ENCODE measurements at places on chromosomes 7 and 10.
A peak's percentile ranks its signal among the peaks of the same experiment; 100 is the strongest.

GRCh38 chr10:18619016-18619415, 32.4 kb downstream of the NSUN6 start:
- no peak for DNase-seq

GRCh38 chr7:64868499-64868898, 34.6 kb upstream of the ZNF273 start:
- DNase-seq, result no peak

DNA sequence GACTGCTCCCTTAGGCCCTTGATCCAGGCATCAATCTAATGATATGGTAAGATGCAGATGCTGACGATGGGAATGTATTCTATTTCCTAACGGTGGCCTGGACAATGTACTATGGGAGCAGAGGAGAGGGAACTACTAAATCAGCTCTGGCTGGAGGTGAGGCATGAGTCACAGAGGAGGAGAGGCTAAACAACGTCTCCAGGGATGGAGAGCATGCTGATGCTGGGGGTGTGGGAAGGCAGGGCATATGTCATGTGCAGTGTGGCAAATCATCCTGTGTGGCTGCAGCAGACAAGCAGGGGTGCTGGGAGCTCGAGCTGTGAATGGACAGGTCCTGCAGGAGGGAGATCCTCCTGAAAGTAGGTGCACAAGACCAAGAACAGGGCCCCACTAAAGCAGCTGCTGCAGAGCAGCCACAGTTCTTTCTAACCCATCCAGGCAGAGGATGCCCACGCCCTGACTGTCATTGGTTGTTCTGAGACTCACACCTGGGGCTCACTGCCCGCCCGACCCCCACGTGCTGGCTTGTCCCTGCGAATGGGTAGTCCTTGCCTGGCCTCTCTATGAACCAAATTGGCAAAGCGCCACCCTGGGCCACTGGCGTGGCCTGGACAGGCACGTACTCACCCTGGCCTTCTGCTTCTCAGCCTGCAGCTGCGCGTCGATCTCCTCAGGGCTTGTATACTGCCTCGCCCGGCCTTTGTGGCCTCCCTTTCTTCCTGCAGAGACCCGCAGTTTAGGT, 4.0 kb downstream of the PDAP1 start:
- no peak for DNase-seq

- peak; percentile 86 for DNase-seq
These were observed 39.5 kb downstream of the RSU1 start for GRCh38 chr10:16777473-16778370.

DNA sequence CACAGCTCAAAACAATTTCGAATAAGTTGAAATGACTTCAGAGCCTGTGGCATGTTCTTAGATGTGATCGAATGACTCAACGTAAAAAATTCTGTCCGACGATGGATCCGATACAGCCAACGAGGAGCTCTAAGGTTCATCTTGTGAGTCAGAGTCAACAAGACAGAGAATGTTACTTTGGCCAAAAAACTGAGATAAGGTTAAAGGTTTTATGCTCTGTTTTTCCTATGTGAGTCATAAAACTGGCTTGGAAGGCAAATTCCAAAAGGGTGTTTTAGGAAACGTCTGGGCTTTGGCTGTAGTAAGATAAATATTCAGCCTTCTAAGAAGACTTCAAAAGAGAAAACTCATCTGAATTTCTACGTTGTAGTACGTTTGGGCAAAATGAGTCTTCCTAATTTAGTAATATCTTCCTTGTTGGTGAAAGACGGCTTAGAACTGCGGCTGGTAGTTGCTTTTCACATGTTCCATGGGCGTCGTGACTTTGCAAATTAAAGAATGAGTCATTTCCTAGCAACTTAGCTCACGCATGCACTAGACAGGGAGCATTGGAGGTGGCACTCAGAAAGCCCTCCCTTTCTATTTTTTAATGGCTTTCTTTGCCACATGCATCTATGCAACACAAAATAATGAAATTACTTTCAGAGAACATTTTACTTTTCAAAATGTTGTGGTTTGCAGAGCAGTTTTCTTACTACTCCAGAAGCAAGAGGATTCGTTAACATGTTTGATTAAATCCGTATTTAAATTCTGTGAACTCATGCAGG, 28.2 kb downstream of the PFKP start:
- peak; percentile 70 for DNase-seq

GRCh38 chr10:104331208-104331838, 6.9 kb downstream of the ITPRIP start:
- DNase-seq, result peak; percentile 64

DNA sequence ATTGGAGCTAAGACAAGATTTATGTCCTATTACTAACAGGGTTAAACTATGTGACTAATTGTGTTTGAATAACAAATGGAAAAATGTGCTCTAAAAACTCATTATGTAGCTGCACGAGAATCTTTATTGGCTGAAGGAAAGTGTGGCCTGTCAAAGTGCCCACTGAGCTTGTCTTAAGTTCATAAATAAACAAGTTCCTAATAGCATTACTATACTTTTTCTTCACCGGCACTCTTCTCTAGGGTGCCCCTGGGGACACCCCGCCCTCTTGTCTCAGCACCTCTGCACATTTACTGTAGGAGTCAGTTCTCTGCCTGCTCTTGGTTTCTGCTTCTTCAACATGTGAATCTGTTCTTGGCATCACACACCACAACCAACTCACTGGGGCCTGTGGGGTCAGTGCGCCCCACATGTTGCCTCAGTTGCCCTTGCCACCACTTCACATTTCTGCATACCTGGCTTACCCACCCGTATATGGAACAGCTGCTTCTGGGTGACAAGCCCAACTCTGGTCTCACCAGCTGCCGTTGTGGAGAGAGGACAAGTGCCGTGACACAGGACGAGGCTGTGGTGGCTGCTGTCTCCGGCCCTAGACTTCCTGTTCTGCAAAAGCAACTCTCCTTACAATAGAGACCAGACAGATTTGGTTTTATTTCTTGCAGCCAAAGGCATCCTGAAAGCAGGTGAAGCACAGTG, 96.3 kb upstream of the DDC start:
- no peak for DNase-seq

- DNase-seq, result no peak
These were observed 57.1 kb downstream of the AOAH start for GRCh38 chr7:36667007-36667745.

DNA sequence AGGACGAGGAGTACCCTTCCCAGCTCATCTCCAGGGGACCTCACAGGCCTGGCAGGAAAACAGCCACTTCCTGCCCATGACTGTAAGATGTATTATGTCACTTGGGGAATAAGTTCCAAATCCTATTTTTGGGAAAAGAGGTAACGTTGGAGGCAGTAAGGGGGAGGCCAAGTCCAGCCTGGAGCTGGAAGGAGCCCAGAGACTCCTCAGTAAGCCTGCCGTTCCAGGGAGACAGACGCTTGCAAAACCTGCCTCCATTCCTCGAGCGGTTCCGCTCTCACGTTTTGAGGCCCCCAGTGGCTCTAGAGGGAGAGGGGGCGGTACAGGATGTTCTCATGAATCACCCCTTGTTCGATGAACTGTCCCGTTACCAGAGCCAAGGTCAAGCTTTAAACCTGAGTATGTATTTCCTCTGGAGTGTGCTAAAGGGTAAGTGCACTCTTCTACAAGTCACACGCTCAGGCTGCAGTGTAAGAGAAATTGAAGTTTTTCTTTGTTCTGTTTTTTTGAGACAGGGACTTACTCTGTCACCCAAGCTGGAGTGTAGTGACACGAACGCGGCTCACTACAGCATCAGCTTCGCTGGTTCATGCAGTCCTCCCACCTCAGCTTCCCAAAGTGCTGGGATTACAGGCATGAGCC, 45.5 kb upstream of the CYTH3 start:
- DNase-seq, result peak; percentile 71

DNA sequence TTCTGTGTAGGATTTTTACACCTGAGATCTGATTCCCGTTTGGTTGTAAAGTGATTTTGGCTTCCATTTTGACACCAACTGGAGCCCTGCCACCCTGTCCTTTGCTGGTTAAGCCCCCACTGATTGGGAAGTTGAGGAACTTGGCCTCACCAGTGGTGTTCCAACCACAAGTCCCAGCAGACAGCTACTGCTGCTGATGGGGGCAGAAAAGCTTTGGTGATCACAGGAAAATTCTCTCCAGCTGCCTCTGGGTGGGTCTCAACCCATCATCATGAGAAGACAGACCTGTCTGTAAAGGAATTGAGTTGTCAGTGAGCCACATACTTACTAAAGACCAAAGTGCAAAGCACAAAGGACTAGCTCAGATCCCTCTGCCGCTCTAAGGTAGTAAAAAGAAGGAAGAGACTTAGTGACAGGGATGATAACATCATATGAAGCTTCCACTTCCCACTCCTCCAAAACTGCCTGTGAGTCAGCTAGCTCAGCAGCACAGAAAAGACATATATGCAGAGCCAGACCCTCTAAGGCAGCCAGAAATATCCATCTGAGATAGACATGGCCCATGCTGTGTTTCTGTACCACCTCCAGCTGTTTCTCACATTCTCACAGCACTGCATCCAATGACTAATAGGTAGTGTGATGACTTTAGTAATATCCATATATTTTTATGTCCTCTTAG, 22.4 kb upstream of the LRRC17 start:
- no peak for DNase-seq

DNA sequence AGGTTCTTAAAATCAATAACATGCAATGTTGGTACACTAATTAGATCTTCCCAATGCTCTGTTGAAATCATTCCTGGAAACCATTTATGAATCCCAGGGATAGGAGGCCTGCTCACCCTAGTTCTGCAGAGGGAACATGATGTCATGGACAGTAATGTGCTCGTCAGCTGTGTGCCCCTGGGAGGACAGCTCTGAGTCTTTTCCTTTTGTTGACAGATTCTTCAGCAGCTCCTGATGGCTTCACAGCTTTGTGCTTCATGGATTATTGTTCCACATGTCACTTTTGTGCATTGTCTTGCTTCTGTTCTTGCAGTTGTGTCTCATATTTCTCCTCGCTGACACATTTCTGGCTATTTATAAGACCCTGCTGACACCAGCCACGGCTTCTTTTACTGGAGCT, 367.5 kb downstream of the CCSER2 start:
- DNase-seq, result no peak

DNA sequence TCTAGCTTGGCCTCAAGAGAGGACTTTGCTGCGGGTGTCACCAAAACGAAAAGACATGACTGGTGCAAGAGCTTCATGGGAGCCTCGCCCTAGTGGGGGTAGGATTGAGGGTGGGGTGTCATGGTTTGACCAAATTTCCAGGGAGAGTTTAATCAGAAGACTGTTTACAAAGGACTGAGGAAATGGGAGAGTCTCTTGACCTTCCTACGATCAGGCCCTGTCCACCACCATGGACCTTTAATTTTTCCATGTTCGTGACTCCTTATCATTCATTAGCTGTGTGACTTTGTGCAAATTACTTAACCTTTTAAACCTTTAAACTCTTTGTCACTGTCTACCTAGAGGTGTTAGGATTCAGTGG, 23.0 kb downstream of the AKR1E2 start:
- no peak for DNase-seq
